ENCODE measurements at places on chromosomes 13 and 19. TPM values are rescaled to one million over a fixed set of nuclear protein-coding genes. Genes with fewer than 3 reads are reported as not detected.

Gene BRCA2
- 4.9 TPM for total RNA-seq

Gene GPR4
- not detected for total RNA-seq

Gene POLR1D
- 93.6 TPM for total RNA-seq

Gene SMAD9
- 1.7 TPM for total RNA-seq

Gene ZNF492
- total RNA-seq: not detected

Gene ENOX1
- 5.8 TPM for total RNA-seq

Gene KANK3
- 0.11 TPM for total RNA-seq

Gene NRTN
- not detected for total RNA-seq

Gene FAM98C
- total RNA-seq: 11.8 TPM
